Activated CD4-positive, alpha-beta T cell treated with anti-CD3 and anti-CD28 coated beads, Interleukin-2, amount 10 ng/mL, durations not matched to agents 24 days and 14 days (primary cell): ENCODE measurements at places on chromosomes 6 and 20. TPM values are rescaled to one million over a fixed set of nuclear protein-coding genes. Genes with fewer than 3 reads are reported as not detected.

The BPIFB1 gene
- total RNA-seq: not detected in 2 replicates

The CRYBG1 gene
- 9.3 and 10.0 TPM in 2 replicates for total RNA-seq

The OPRM1 gene
- not detected in 2 replicates for total RNA-seq

The CALHM4 gene
- not detected in 2 replicates for total RNA-seq

The RIPOR2 gene
- 25.3 and 26.5 TPM in 2 replicates for total RNA-seq

The F13A1 gene
- not detected in 2 replicates for total RNA-seq

The COX4I2 gene
- total RNA-seq: not detected in 2 replicates

The BPIFA1 gene
- not detected in 2 replicates for total RNA-seq

The SLC12A5 gene
- total RNA-seq: not detected in 2 replicates

The MAS1 gene
- total RNA-seq: not detected in 2 replicates

The AKAP7 gene
- 3.2 and 4.1 TPM in 2 replicates for total RNA-seq

The NMBR gene
- total RNA-seq: not detected in 2 replicates

The HDGFL1 gene
- not detected in 2 replicates for total RNA-seq

The RPP40 gene
- 14.2 and 16.4 TPM in 2 replicates for total RNA-seq

The RIPOR3 gene
- total RNA-seq: not detected in 2 replicates

The CTAGE9 gene
- not detected in 2 replicates for total RNA-seq

The MCHR2 gene
- total RNA-seq: not detected in 2 replicates

The RHAG gene
- not detected in 2 replicates for total RNA-seq

The DNMT3B gene
- 1.1 and 1.3 TPM in 2 replicates for total RNA-seq

The ZSCAN23 gene
- 1.2 and 2.8 TPM in 2 replicates for total RNA-seq

The RAB44 gene
- total RNA-seq: 0.07 TPM in 1 of 2 replicates, not detected in the other

The CASS4 gene
- total RNA-seq: 2.8 and 3.1 TPM in 2 replicates

The OR12D3 gene
- total RNA-seq: not detected in 2 replicates

The LAMA4 gene
- total RNA-seq: not detected in 2 replicates

The NDUFAF5 gene
- total RNA-seq: 32.3 and 32.8 TPM in 2 replicates

The CCDC167 gene
- total RNA-seq: 59.1 and 62.4 TPM in 2 replicates

The HEY2 gene
- not detected in 2 replicates for total RNA-seq

The SNX14 gene
- 45.4 and 47.1 TPM in 2 replicates for total RNA-seq

The TAAR2 gene
- total RNA-seq: not detected in 2 replicates

The GLP1R gene
- 0.09 TPM in 2 replicates for total RNA-seq

The NNAT gene
- 0.16 TPM in 1 of 2 replicates, not detected in the other for total RNA-seq

The MYH7B gene
- total RNA-seq: 0.19 and 0.52 TPM in 2 replicates

The MOG gene
- not detected in 2 replicates for total RNA-seq

The TFAP2D gene
- total RNA-seq: not detected in 2 replicates

The NHSL1 gene
- 0.26 and 0.63 TPM in 2 replicates for total RNA-seq

The HLA-DRB1 gene
- total RNA-seq: 14.2 and 15.0 TPM in 2 replicates

The RGS17 gene
- total RNA-seq: not detected in 2 replicates

The HLA-DOB gene
- total RNA-seq: 2.8 and 4.2 TPM in 2 replicates

The PAK5 gene
- total RNA-seq: not detected in 2 replicates

The ACTL10 gene
- total RNA-seq: 3.7 TPM in 2 replicates

The LY6G6C gene
- not detected in 2 replicates for total RNA-seq

The SLC22A7 gene
- not detected in 2 replicates for total RNA-seq

The TAF4 gene
- total RNA-seq: 25.6 and 26.6 TPM in 2 replicates

The BMP6 gene
- total RNA-seq: 0.50 and 0.56 TPM in 2 replicates

The DNAH8 gene
- 0.02 TPM in 1 of 2 replicates, not detected in the other for total RNA-seq

The CRISP3 gene
- total RNA-seq: not detected in 2 replicates

The CYP24A1 gene
- total RNA-seq: not detected in 2 replicates

The DAAM2 gene
- not detected in 2 replicates for total RNA-seq

The VGLL2 gene
- not detected in 2 replicates for total RNA-seq

The TCF15 gene
- total RNA-seq: 0.12 TPM in 1 of 2 replicates, not detected in the other

The BPHL gene
- total RNA-seq: 6.8 and 7.7 TPM in 2 replicates

The SIRPB2 gene
- not detected in 2 replicates for total RNA-seq

The GNL1 gene
- total RNA-seq: 80.9 and 93.0 TPM in 2 replicates

The GTSF1L gene
- total RNA-seq: not detected in 2 replicates

The LHFPL5 gene
- total RNA-seq: not detected in 2 replicates

The FNDC11 gene
- 0.12 and 0.16 TPM in 2 replicates for total RNA-seq
